ENCODE measurements at places on chromosomes 16 and 17.

- peak; percentile 59 for DNase-seq
Observed at GRCh38 chr16:81238296-81239011, at the start of gene BCO1. Gene BCO1, plus strand, starts transcription at chr16:81238689. Its CDS starts 220 bp downstream, at chr16:81238909.

GRCh38 chr17:79261355-79262072 lies 186.9 kb downstream of the ENGASE start:
- DNase-seq = no peak

DNA sequence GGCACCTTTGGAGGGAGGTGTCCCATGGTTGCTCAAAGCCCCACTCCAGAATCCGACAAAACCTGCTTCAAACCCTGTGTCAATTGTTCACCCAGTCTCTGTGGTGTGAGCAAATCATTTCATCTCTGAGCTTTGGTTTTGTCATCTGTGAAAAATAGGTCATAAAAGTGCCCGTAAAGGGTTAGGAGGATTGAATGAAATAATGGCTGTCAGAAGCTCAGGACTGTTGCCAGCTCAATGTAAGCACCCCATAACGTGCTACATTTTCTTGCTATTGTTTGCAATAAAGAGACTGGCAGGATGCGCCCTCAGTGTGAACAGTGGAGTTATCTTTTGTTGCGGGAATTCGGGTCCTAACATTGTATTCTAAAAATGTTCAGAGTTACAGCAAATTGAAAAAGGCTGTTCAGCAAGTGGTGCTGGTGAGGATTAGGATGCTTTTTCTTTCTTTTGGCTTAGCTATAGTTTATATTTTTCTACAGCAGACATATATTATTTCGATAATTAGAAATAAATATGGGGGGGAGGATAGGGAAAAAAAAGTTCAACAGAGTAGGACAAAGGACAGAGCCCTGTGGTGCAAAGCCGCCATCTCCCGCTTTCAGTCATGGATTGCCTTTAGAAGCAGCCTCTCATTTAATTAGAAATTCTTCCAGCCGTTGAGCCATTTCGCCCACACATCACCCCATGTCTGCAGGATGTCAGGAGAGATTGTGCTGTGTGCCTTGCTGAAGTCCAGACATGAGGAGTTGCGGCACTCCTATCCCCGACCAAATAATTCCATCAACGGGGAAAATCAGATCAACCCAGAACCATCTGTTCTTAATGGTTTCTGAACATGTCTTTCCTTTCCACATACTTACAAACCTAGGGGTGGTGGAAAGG lies 20.9 kb upstream of the PYY start:
- no peak for DNase-seq

- no peak for DNase-seq
Observed at GRCh38 chr17:2688351-2689342, 22.9 kb downstream of the CLUH start.

DNA sequence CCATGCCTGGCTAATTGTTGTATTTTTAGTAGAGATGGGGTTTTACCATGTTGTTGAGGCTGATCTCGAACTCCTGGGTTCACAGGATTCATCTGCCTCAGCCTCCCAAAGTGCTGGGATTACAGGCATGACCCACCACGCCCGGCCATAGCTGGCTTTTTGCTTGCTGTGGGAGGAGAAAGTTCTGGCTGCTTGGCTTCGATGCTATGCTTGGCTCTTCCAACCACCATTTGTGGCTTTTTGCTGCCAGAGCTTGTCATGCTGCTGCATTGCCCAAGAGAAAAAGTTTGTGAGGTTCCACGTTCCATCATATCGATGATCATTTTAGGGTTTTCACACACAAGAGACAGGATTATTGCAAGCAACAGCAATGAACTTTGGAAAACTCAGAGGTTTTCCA lies 16.2 kb downstream of the BMERB1 start:
- no peak for DNase-seq

DNA sequence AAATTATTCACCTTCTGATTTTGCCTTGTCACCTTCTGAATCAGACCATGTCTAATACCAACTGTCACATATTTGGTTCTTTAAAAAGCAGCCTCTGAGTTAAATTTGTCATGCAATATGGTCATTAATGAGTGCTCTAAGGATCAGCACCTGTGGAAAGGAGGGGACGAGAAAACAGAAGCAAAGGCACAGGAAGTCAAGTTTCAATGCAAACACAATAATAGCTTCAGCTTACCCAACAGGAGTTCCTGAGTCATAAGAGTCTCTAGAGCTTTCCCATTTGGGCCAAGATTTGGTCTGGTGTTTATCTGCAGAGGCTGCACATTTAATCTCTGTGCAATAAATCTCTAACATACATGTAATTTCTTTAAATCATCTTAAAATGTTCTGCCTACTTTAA lies 889.8 kb downstream of the CDH8 start:
- DNase-seq = no peak

GRCh38 chr16:10597187-10597601 lies 16.8 kb upstream of the EMP2 start:
- DNase-seq = no peak

DNA sequence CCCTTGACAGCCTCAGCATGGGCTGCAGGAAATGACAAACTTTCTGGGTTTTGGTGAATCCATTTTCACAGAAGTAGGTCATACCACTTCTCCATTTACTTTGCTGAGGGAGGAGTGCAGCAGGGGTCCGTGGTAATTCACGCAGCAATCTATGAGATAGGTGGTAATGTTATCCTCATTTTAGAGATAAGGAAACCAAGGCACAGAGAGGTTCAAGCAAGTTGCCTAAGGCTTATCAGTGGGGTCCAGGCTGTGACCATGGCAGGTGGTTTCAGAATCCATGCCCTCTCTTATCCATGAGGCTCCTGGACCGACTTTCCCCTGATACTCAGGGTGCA lies 12.6 kb downstream of the TBX4 start:
- no peak for DNase-seq

GRCh38 chr16:55559933-55560516 lies 6.5 kb upstream of the CAPNS2 start:
- no peak for DNase-seq

DNA sequence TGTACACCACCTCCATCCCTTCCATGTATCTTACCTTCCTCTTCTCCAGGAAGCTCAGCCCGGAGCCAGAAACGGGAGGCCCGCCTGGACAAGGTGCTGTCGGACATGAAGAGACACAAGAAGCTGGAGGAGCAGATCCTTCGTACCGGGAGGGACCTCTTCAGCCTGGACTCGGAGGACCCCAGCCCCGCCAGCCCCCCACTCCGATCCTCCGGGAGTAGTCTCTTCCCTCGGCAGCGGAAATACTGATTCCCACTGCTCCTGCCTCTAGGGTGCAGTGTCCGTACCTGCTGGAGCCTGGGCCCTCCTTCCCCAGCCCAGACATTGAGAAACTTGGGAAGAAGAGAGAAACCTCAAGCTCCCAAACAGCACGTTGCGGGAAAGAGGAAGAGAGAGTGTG lies 756 bp upstream of the MVP start:
- DNase-seq = no peak

DNA sequence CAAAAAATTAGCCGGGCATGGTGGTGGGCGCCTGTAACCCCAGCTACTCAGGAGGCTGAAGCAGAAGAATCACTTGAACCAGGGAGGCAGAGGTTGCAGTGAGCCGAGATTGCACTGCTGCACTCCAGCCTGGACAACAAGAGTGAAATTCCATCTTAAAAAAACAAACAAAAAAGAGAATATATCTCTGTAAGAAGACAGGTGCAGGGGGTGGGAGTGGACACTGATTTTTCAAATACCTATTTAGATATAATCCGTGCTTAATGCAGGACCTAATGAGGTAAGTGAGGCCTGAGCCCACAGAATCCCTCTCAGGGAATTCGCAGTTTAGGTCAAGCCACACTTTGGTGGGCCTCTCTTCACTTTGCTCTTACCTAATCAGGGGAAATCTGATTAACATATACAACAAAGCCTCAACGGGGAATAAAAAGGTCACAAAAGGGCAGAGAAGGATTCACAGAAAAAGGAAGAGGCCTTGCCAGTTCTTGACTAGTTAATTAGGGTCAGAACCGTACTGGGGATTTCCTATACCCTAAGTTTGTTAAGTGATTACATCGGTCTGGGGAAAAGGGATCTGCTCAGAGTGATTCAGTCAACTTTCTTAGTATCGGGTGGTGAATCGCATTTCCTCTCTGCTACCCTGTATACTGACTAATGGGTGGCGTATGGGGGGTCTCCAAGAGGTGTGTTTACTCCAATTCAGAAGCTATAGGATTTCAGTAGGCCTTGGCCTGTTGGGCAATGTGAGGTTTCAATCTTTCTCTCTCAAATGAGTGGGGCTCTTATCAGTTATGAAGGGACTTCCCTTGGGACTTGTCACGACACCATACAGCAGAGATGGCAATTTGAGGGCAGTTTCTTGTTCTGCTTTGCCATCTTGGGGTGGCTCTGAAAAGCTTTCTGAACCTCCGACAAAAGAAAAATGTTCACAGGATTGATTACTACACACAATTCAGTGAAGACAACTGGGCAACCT lies 1.9 kb upstream of the NFAT5 start:
- peak; percentile 31 for DNase-seq

- peak; percentile 32 for DNase-seq
Observed at GRCh38 chr16:2471016-2471652, at the start of gene NTN3. Gene NTN3, plus strand, starts transcription at chr16:2471297. Its CDS starts 405 bp downstream, at chr16:2471702.

GRCh38 chr17:74892013-74892841 lies 1.2 kb downstream of the FADS6 start:
- no peak for DNase-seq

DNA sequence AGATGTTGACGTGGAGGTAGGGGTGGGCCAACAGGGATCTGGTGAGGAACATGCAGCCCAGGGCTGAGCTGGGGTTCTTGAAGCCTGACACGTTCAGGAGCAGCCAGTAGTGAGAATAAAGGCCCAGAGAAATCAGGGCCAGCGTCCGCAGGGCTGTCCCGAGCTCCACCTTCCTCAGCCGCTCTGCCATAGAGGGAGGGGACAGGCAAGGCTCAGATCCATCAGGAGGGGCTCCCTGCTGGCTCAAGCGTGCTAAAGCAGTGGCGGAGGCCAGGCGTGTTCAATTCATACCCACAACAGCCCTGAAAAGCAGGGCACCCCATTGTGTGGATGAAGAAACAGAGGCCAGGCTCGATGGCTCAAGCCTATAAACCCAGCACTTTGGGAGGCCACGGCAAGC lies 8.3 kb upstream of the FDXR start:
- DNase-seq = no peak

DNA sequence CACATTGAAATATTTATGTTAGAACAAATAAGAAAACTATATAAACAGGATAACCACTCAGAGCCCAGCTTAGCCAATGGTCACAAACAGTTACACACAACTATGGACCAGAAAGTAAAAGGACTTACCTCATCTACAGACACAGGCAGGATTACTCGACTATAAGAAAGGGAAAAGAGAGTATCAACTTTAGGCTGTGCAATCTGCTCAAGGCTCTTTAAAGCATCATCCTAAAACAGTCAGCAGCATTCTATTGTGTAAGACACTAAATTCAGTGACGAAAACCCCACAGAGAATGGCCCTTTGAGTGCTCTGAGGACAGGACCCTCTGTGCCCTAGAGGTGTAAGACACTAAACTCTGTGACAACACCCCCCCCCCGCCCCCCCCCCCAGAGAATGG lies 4.2 kb downstream of the PITPNA start:
- no peak for DNase-seq

DNA sequence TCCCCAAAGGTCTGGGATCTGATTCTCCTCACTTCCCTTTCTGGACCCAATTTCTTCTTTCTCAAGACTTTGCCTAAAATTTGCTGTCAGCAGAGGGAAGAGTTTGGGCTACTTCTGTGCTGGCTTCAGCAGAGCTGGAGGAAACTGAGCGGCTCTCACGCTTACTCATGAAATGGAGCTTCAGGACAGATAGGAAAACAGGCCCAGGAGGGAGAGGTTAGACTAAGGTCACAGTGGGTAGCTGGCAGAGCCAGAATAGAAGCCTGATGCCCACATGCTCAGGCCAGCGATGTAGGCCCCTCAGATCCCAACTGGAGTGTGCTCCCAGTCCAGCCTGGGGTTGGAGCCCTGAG lies 593 bp downstream of the SLC38A7 start:
- DNase-seq = no peak

DNA sequence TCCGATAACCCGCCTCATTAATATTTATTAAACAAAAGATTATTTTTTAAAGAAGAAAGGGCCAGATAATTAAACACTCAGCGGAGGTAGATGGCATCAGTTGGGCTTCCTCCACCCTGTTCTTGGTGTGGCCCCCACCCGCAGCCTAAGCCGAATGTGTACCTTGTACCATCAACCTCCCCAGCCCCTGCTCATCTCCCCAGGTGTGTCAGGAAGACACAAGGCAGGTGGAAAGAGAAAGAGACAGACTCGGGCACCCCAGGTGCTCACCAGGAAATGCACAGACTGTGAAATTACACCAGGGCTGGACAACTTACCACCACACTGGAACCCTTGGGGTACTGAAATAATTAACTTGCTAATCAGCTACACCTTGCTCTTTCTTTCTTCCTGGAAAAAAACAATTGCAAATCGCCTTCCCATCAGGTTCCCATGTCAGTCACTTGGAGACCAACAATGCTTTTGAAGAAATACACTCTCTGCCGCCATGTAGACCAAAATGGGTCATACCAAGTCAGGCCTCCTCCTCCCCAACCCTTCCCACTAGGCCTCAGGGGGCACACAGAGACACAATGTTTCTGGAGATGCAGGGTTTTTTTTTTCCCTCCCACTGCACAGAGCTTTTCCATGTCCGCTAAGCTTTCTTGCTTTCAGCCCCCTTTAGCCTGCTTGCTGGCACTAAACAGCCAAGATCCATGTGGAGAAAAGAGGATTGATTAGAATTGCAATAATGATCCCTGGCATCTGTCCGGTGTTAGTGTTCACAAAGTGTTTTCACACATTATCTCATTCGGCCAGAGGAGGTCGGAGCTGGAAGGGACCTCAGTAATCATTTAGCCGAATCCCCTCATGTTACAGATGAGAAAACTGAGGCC lies 8.6 kb upstream of the LHX1 start:
- DNase-seq = no peak

Data from fibroblast of skin of abdomen (primary cell).